ENCODE measurements at places on chromosomes 5 and 9.

DNA sequence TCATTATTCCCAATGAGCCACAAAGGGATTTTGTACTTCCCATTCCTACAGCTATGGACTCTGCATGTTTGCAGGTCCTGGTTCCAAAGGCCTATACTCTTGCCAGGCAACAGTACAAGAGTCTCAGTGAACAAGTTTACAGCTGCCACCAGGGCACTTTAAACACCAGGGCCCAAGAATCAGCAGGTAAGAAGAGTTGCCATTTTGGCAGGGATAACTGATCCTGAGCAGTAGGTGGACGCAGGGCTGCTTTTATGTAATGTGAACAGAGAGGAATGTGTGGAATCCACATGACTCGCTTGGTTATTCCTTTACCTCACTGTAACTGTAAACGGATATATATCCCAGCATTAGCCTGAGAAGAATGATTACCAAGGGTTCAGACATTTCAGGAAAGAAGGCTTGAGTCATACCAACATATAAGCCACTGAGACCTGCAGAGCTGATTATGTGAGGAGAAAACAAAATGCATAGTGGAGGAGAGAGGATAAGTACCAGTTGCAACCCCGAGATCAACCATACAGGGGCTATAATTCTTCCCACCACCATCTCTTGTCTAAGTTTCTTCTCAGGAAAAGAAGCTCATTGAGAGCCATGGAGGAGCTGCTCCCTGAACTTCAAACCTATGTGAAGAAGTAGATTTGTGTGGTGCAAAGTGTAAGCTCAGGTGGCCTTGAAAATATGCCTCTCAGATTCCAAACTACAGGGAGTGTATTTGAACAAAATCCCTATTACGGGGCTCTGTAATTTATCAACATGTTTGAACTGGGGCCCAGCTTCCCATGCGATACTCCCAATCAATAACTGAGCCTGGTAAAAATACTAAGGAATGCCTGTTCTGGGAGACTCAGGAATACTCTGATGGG is 24.6 kb downstream of the RAPGEF6 start:
- no peak for DNase-seq

- DNase-seq = no peak
These were observed 62.0 kb upstream of the STARD4 start for GRCh38 chr5:111574311-111574710.

GRCh38 chr9:69195668-69196067 is 21.6 kb downstream of the TJP2 start:
- DNase-seq = no peak

GRCh38 chr5:132819468-132819867 is 6.4 kb downstream of the SOWAHA start:
- DNase-seq = no peak

GRCh38 chr5:170290498-170290897 is 7.1 kb downstream of the LCP2 start:
- DNase-seq = no peak

DNA sequence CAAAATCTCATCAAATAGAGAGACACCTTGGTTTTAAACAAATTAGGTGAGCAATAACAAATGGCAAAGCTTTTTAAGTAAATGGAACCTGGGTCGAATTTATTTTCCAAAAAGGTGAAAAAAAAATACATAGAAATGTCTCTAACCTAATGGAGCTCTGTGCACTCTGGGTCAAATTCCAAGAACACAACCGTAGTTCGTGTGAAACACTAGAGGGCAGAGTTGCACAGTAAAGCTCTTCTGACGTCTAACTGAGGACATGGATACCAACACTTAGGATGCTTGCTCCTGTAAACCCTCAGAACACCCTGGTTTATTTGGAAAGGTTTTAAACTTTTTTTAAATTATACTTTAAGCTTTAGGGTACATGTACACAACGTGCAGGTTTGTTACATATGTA is 18.9 kb downstream of the MARCHF11 start:
- no peak for DNase-seq

DNA sequence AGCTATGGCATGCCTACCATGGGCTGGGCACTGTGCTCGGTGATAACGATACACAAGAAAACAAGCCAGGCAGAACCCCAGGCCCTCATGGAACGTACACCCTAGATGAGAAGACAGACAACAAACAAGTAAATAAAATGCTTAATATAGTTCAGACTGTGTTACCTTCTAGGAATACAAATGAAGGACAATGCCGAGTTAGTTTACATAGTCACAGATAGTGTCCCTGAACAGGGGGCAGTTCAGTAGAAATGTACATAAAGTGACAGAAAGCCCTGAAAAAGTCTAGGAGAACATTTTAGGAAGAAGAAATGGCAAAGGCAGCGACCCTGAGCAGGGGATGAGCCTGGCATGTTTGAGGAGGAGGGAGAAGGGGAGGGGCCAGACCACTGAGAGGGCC is 21.7 kb downstream of the SLC22A5 start:
- DNase-seq = no peak

GRCh38 chr5:64330728-64331231 is 165.1 kb downstream of the RNF180 start:
- no peak for DNase-seq

DNA sequence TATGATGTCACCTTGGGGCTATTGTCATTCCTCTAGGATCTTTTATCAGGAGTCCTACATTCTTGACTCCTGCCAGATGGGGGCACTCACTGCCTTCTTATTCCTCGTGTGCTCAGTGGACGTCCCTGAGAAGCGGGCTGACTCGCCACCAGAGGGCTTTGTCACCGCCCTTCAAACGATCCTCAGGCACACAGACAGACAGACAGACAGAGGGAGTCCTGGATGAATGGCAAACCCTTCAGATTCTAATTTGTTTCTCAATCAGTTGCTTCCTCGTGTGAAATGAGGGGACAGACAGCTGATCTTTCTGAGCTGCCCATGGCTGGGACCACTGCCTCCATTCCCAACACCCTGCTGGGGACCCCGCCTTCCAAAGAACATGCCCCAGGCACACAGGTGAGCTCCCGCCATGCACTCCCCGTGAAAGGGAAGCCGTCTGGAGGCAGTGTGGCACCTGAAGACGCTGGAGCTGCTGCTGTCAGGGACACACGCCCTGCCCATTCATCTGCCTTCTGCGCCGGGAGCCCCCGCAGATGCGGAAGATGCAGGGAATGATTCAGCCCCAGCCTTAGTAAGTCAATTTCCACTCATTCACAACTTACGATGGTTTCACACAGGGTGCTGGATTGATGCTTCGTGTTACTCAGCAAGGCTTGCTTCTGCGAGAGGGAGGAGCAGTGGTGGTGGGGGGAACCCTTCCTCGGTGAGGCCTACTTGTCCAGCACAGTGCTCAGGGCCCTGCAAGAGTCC is 24.9 kb upstream of the SH3PXD2B start:
- DNase-seq = peak; percentile 30

- DNase-seq = no peak
These were observed 191.2 kb downstream of the ZNF462 start for GRCh38 chr9:107054146-107054545.

DNA sequence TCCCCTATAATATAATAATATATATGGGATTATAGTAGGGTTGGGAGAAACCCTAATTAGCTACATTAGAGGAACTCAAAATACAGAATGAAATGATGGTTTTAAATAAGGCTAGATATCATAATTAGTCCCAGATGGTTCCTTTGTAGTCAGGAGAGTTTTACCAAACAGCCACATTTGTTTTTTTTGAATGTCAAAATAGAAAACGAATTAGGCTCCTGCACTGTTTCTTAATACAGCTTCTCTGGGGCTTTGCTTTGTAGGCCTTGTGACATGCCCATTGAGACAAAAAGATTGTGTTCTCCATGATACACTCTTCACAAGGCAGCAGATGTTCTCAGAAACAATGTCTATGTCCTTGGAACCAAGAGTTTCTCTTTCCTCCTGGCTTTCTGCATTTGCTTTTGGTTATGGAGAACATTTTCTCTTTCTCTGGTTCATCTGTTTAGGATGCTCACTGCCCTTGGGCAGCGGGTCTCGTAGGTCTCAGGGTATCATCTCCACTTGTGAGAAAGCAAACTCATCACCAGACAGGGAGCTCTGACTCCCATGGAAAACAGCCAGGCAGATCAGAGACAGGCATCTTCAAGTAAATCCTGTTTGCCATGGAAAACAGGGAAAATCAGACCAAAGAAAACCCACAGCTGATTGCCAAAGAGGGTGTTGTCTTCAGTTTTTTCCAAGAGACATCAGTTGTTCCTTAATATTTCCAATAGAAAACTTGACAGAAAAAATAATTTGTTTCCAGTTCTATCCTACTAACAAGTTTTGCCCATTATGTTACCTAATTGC is 54.1 kb upstream of the RPS23 start:
- no peak for DNase-seq

DNA sequence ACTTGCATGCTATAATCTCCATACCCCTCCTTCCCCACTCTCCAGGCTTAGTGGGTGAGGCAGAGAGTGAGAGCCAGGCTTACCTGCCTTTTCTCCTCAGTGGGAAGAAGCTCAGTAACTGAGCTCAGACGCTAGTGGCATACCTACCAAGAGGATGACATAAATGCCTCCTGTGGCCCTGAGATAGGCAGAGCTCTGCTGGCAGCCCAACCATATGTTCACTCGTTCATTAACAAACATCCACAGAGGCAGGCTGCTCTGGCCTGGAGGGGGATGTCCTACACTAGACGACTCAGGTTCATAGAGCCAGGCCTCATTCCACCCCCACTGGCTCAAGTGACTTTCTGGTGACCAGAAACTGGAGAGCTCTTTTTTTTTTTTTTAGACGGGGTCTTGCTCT is 81.3 kb downstream of the THBS4 start:
- DNase-seq = no peak

GRCh38 chr5:160088805-160089204 is 30.4 kb downstream of the PWWP2A start:
- no peak for DNase-seq

DNA sequence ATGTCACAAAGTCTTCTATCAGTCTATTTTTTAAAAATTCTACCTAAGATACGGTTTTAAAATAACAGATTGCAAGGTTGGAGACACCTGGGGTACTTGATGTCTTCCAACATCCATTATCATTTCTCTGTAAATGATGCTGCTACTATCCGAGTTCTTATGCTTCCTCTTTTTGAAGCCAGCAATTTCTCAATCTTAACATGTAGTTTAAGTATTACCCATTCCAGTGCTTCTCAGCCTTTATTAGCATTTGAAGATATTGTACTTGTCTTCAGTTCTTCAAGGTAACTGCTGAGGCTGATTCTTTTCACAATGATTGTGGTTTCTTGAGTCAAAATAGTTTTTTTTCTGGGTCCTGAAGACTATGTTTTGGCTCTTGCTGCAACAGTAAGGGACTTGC is 96.4 kb upstream of the SELENOP start:
- no peak for DNase-seq
